Stimulated activated CD8-positive, alpha-beta memory T cell treated with anti-CD3 and anti-CD28 coated beads, Interleukin-12 subunit alpha, Interleukin-12 subunit beta, amount 100 ng/mL, for 4 hours (primary cell): ENCODE measurements at places on chromosomes 11 and 22.

- no peak for DNase-seq
These were observed 137.7 kb downstream of the WT1 start for GRCh38 chr11:32297611-32298011.

GRCh38 chr11:22584976-22585375 is 40.6 kb downstream of the FANCF start:
- DNase-seq: no peak

DNA sequence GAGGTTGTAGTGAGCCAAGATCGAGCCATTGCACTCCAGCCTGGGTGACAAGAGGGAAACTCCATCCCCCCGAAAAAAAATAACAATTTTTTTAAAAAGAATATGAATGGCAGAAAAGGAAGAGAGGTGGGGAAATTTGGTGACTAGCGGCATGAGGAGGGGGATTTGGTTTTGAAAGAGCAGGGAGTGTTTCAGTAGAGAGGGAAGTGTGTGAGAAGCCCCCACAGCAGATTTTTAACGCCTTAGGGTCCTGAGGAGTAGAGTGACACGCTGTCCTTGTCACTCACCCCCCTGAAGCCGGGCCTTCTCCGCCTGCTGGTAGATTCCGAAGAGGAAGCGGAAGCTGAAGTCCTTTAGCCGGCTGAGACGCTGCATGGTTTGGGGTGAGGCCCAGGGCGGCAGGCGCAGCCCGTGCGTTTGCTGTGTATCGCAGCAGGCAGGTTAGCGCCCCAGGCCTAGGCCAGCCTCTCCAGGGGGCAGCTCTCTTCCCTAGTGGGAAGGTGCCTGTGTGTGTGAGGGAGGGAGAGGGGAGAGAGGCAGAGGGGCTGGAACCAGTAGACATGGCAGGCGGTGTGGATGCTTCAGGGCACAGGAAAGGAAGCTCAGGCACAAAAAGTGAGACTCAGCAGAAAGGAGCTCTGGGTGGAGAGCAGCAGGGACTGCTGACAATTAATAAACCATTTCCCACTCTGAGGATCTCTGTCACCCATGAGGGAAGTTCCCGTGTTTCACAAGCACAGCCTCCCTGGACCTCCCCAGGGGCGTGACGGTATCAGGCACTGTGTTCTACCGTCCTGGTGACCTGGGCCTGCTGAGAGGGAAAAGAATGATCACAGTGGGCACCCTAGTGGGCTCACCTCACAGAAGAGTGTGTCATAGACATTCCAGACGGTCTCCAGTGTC is 3.9 kb downstream of the ACP2 start:
- DNase-seq: no peak

DNA sequence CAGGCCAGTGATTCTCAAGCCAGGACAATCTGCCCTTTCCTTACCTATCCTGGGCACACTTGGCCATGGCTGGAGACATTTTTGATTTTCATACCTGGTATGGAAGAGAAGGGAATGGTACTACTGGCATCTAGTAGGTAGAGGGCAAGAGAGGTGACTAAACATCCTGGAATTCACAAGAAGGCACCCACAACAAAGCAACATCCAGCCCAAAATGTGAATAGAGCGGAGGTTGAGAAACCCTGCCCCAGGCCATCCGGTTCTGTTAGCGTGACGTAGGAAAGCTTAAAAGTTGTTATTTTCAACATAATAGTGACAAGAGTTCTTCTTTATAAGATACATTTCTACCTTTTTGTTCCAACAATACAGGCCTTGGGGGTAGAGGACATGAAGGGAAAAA is 114.9 kb upstream of the ALX4 start:
- DNase-seq: no peak

- no peak for DNase-seq
These were observed 32.2 kb downstream of the CPT1A start for GRCh38 chr11:68809506-68809905.

DNA sequence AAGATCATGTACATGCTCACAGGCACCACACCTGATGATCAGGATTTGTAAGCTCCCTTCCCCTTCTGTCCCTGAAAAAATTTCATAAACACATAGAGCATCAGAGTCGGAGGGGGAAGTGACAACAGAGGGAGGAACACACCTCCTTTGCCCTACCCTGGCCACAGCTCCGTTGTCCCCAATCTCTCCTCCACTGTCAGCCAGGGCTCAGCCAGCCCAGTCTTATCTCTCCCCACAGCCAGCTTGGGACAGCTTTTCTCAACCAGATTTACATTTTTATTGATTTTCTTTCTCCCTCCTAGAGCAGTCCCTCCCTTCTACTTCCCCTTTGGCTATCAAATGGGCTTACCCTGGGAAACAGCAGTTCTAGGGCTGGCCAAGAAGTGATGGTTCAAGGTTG is 32.1 kb upstream of the TPBGL start:
- DNase-seq: no peak

DNA sequence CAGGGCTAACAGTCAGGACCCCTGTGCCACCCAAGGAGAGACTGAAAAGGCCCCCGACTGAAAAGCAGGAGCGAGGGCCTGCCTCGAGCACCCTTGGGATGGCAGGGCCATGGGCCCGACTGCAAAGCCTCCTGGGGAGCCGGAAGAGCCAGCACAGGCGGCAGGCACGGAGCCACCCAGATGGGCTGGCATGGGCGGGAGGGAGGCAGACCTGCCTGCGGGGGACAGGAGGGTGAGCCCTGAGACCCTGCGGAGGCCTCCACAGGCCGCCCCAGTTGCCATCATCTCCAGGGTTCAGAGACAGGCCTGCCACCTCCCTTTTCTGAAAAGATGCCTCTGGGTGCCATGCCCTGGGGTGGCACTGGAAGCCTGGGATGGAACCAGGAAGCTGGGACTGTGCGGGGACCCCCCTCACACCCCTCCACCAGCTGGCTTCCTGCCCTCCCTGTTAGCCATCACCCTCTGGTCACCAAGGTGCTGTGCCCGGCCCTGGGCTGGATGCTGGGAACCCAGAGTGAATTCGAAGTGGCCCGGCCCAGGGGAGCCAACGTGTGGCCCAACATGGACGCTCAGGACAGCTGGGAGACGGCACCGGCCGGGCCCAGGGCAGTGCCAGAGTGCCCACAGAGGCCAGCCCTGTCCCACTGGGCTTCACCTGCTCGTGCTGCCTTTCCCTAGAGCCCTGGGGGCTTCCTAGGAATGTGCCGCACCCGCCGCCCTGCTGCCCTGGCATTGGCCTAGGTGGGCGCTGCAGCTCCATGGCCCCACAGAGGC is 13.8 kb downstream of the TSPAN32 start:
- DNase-seq: no peak

DNA sequence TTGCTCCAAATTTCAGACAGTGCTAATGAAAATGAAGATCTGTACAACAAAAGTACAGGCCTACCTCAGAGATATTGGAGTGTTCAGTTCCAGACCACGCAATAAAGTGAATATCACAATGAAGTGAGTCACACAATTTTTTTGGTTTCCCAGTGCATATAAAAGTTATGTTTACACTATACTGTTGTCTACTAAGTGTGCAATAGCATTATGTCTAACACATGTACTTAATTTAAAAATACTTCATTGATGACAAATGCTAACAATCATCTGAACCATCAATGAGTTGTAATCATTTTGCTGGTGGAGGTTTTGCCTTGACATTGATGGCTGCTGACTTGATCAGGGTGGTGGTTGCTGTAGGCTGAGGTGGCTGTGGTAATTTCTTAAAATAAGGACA is 60.6 kb upstream of the E2F8 start:
- no peak for DNase-seq

DNA sequence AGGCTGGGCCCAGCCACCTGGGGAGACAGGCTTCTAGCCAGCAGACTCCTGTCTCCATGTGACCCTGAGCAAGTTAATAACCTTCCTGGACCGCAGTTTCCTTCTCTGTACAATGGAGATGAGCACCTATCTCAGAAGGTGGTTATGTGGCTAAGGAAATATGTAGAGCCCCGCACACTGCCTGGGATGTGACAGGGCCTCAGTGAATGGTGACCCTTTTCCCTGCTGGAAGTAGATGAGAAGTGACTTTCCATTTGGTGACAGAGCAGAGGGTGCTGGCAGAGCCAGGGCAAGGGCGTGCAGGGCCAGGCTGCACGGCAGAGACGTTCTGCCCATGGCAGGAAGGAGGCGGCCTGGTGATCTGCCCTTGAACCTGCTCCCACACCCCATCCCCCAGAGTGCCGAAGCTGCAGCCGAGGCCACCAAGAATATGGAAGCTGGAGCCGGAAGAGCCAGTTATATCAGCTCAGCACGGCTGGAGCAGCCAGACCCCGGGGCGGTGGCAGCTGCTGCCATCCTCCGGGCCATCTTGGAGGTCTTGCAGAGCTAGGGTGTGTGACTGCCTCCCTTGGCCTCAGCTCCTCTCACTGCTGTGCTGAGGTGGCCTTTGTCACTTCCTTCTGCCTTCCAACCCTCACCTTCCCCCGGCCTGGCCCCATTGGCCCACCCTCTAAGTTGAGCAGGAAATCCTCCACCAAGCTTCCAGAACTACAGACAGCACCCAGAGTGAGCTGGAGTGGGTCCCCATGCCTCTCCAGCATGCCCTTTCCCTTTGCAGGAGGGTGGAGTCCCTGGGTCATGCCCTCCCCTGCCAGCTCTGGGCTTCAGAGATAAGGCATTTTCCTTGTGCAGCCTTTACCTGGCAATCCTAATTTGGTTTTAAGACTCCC is 13.2 kb downstream of the TKFC start:
- no peak for DNase-seq

GRCh38 chr11:70145071-70145470 is 58.0 kb upstream of the FADD start:
- DNase-seq: no peak

DNA sequence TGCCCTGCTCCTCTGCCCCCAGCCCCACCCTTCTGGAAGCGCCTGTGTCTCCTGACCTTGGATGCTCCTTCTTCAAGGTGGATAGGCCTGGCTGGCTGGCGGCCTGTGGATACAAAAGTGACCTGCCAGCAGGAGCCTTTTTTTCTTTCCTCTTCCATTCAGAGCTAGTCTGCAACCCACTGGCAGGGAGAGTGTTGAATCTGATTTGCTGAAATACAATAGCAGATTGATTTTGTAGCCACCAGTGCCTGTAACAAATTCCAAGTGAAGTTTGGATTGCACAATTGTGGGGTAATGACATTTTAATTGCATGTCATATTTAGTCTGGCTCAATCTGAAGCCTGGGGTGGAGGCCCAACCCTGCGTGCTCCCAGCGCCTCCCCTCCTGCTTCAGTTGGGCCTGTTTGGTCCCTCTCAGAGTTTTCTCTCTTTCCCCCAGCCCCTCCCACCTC is 97.2 kb downstream of the GRIK4 start:
- DNase-seq: no peak

GRCh38 chr22:44289414-44290171 is 23.2 kb downstream of the SHISAL1 start:
- DNase-seq: no peak

DNA sequence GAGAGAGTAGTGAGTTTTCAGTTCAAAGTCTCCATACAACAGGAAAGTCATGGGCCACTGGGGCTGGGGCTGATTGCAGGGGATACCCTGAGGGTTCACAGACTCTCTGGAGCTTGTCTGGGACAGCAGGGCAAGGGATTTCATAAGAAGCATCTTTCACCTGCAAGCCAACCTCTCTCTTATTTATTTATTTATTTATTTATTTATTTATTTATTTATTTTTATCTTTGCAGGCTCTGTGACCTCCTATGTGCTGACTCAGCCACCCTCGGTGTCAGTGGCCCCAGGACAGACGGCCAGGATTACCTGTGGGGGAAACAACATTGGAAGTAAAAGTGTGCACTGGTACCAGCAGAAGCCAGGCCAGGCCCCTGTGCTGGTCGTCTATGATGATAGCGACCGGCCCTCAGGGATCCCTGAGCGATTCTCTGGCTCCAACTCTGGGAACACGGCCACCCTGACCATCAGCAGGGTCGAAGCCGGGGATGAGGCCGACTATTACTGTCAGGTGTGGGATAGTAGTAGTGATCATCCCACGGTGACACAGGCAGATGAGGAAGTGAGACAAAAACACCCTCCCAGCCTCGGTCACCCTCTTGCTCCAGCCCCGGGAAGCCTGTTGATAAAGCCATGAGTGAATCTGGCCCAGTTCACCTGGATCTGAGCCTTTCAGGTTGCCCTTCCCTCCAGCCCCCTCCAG is 68.4 kb downstream of the GGTLC2 start:
- DNase-seq: no peak

DNA sequence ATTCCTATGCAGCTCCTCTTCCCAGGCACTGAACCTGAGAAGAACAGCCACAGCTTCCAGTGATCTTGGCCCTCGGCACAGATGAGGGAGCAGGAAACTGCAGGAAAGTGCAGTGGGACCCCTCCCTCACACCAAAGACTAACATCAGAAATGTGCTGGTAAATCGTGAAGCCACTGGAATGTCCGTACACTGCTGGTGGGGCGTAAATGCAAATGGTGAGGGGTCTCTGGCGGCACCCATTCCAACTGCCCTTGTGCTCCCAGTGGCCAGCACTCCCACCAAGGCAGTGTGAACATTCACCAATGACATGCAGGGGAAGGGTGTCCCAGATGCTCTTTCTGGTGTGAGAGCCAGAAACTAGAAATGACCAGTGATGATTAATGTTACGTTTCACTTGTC is 574.0 kb downstream of the BRD1 start:
- DNase-seq: no peak

- DNase-seq: no peak
These were observed 1.1 kb upstream of the MRGPRX4 start for GRCh38 chr11:18171377-18172000.

DNA sequence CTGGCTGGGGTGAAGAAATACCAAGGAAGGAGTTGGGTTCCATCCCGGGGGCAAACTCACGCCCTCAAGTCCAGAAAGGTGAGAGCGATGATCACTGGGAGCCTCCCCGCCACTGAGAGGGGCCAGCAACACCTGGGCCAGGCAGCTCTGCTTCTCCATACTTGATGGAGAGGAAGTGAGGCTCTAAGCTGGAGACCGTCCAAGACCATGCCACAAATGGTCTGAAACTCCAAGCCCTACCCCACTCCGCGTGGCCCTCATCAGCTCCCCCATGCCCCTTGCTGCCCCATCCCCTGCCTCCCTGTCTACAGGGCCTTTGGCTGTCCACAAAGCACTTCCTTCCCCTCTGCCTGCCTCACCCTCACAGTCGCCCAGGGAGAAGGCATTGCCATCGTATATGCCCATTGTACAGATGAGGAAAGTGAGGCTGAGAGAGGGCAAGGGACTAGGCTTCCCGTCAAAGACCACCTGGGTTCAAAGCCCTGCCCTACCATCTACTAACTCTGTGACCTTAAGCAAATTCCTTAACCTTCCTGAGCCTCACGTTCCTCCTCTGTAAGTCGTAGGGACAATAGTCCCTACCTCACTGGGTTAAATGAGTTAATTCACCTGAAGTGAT is 4.4 kb upstream of the PDGFB start:
- no peak for DNase-seq

- peak; percentile 48 for DNase-seq
These were observed 90.6 kb downstream of the RPS6KA4 start for GRCh38 chr11:64449381-64450167.

GRCh38 chr22:49944399-49944891 is 16.1 kb upstream of the PIM3 start:
- DNase-seq: no peak

- DNase-seq: no peak
These were observed at the start of gene CLMP for GRCh38 chr11:123195188-123196059. TSS of gene CLMP (minus strand) at chr11:123195248. CDS start at chr11:123194940, 308 bp downstream.

- DNase-seq: no peak
These were observed 55.3 kb downstream of the CELSR1 start for GRCh38 chr22:46482056-46482675.
